ENCODE measurements at places on chromosomes 3 and 15. TPM values are rescaled to one million over a fixed set of nuclear protein-coding genes. Genes with fewer than 3 reads are reported as not detected.

Gene MCF2L2
- 0.21 TPM for polyA plus RNA-seq

- DNase-seq: no peak
Observed at GRCh38 chr15:100737214-100737613, 134.8 kb downstream of the ASB7 start.

Gene ALDH1A3
- polyA plus RNA-seq: 10.9 TPM

GRCh38 chr3:39639344-39640236 is 169.8 kb upstream of the MYRIP start:
- no peak for DNase-seq

- no peak for DNase-seq
Observed at GRCh38 chr15:99435113-99435695, 130.6 kb upstream of the MEF2A start.

GRCh38 chr3:177196456-177197040 is 734 bp downstream of the TBL1XR1 start:
- peak; percentile 59 for DNase-seq

- peak; percentile 87 for DNase-seq
Observed at GRCh38 chr3:33658991-33659848, 58.8 kb downstream of the CLASP2 start.

DNA sequence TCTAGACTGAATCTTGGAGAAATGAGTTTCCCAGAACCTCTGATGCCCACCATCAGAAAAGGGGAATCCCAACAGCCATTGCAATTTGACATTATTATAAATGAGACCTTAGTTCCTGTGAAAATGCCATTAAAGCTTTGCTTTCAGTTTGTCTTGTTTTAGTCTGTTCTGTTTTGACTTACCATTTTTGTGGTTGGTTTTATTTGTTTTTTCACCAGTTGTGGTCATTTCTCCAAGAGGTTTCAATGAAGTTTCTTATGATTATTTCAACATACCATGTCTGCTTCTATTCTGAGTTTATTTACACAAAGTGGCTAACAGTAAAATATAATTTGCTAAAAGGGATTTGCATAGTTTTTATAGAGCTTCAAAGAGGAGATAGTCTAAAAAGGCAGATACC is 175.0 kb upstream of the MCTP2 start:
- no peak for DNase-seq

GRCh38 chr3:56468184-56469106 is at the start of gene ERC2:
Gene ERC2 (minus strand): TSS chr3:56468467.
- peak; percentile 52 for DNase-seq

GRCh38 chr3:96852849-96853248 is 38.5 kb downstream of the EPHA6 start:
- DNase-seq: no peak

DNA sequence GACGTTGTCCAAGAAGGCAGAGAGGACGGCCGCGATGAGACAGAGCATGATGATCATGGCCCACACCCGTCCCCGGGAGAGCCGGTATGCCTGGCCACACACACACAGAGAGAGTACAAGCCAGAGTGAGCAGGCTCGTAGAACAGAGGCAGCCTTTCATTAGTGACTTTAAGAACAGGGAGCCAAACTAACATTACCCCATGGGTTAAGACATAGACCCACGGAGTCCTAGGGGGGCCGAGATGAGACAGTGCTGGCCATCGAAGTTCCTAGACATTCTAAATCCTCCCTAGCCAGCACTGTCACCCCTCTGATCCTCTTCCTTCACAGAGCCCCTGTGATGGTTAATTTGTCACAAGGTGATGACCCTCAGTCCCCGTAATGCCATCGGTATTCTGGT is 114.0 kb downstream of the OCA2 start:
- DNase-seq: no peak

Gene ANKRD63
- polyA plus RNA-seq: 0.40 TPM

Gene CHRNB4
- polyA plus RNA-seq: 0.30 TPM

Gene ACAP2
- 19.4 TPM for polyA plus RNA-seq

GRCh38 chr3:35067750-35068149 is 571.6 kb upstream of the ARPP21 start:
- no peak for DNase-seq

DNA sequence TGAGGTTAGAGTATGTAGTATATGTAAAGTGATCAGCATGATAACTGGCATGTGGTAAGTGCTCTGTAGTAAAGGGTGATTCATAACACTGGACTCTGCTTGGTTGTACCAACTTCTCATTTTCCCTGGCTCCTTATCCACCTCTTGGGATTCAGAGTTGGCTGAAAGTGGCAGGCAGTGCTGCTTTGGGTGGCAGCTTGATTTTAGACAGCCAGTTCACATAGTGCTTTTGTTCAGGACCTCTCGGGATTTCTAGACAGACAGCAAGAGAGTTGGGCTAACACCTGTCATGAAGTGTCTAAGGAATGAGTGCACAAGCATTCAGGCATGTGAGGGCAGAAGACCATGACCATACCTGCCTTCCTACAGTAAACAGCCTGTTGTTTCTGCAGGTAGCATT is 69.0 kb downstream of the RBM6 start:
- no peak for DNase-seq

- DNase-seq: no peak
Observed at GRCh38 chr3:125203731-125204130, 8.8 kb downstream of the SLC12A8 start.

Gene COL8A1
- 1.3 TPM for polyA plus RNA-seq

Gene LTF
- 3.7 TPM for polyA plus RNA-seq

Gene ITIH1
- 0.13 TPM for polyA plus RNA-seq

Gene ADAMTS9
- polyA plus RNA-seq: 66.9 TPM

Gene MUSTN1
- 203 TPM for polyA plus RNA-seq

DNA sequence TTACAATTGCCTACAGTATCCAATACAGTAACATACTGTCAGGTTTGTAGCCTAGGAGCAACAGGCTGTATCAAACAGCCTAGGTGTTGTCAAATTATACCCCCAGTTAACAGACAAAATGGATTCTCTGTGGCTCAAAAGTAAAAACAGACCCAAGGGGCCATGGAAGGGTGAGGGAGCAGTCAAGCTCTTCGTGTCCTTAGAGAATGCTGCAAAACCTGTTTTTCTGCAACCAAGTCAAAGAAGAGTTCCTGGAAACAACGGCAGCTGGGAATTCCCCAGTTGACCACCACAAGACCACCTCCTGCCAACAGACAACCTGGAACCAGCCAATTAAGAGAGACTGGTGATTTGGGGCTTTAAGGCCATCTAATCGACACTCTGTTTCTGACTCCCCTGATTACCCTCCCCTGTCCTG is 11.1 kb upstream of the THUMPD3 start:
- no peak for DNase-seq

GRCh38 chr15:91936182-91936775 is 82.8 kb downstream of the SLCO3A1 start:
- no peak for DNase-seq

Gene A4GNT
- not detected for polyA plus RNA-seq

Gene PAQR9
- not detected for polyA plus RNA-seq

GRCh38 chr3:45252826-45253225 is 26.7 kb upstream of the TMEM158 start:
- DNase-seq: no peak

Gene POLQ
- 2.6 TPM for polyA plus RNA-seq

DNA sequence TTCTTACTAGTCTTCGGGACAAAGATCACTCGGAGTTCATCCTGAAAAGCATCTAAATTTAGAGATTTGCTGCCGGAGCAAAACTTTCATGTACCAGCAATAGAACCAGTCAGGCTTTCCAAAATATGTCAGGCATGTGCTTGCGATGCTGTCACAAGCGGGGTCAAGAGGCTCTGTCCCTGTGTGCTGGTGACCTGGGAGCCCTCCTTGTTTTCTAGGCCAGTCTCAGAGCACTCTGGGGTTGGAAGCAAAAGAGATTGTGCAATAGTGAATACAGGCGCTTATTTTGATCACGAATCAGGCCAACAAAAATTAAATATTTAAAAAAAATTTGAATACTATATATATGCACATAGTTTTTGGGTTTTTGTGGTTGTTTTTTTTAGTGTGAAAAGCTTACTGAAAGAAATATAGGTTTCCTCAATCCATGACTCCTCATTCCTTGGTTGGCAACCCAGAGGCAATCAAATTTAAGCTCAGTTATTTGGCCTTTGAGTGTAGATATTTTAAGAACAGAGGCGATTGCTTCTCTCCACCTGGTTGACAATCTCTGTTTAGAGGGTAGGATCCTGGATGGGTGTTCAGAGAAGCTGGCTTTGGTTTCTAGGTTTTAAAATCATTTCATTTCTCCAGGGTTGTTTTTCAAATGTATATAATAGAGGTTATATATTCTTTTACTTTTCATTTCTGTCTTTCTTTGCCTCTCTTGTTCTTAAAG is 8.4 kb upstream of the KLHL24 start:
- no peak for DNase-seq

- DNase-seq: no peak
Observed at GRCh38 chr3:119632829-119633228, 27.6 kb downstream of the POPDC2 start.

Gene PLOD2
- polyA plus RNA-seq: 10.7 TPM

Gene LDHAL6B
- polyA plus RNA-seq: 0.12 TPM

Gene CHRM5
- 0.08 TPM for polyA plus RNA-seq

Gene ZNF592
- polyA plus RNA-seq: 26.1 TPM

Gene NDN
- polyA plus RNA-seq: 209 TPM

GRCh38 chr15:69324565-69324964 is 25.9 kb downstream of the PAQR5 start:
- no peak for DNase-seq

Gene GREM1
- polyA plus RNA-seq: 3.3 TPM

GRCh38 chr3:15405448-15406050 is 21.8 kb downstream of the METTL6 start:
- DNase-seq: no peak

GRCh38 chr3:159250961-159251360 is 449.1 kb downstream of the MFSD1 start:
- DNase-seq: no peak

DNA sequence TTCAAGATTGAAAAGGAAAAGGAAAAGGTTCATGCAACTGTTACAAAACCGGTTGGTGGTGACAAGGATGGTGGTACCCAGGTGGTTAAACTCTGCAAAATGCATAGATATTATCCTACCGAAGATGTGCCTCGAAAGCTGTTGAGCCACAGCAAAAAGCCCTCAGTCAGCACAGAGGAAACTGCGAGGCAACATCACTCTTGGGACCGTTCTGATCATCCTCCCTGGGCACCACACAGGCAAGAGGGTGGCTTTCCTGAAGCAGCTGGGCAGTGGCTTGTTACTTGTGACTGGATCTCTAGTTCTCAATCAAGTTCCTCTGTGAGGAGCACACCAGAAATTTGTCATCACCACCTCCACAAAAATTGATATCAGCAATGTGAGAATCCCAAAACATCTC is 86.9 kb downstream of the PLCH1 start:
- no peak for DNase-seq

DNA sequence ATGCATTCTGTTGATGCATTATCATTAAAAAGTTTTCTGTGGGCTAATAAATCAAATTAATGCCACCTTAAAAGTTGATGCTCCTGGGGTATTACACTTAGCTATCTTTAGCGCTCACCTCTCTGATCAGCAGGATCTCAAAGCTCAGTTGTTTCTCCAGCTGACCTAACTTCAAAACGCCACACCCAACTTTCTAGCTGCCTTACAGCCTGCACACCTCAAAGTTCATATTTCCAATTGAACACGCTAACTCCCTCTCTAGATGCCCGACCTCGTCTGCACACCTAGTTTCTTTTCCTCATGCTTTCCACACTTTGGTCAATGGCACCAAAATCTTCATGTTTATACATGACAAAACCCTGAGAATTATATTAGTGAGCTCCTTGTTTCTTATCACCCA is 98.2 kb upstream of the AGTR1 start:
- no peak for DNase-seq

Gene SLC15A2
- polyA plus RNA-seq: 61.8 TPM

DNA sequence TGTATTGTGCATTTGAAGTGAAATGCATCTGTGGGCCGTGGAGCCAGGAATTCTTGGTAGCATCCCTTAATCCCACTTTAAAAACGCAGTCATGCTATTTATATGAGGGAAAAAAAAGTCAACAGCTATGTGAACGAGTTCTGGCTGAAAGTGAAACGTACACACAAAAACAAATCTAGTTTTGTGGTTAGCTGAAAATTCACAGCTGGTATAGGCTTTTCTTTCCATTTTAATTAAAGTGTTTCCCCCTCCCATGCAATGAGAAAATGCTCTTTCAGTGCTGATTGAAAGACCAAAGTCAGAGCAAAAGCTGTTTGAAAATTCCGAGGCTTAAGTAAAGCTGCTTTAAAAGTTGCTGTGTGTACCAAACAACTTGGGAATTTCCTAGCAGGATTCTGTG is 297.4 kb downstream of the PLCL2 start:
- DNase-seq: no peak

GRCh38 chr3:61117045-61117898 is 134.0 kb downstream of the FHIT start:
- no peak for DNase-seq

Gene CTXND1
- 1.4 TPM for polyA plus RNA-seq

Gene TRAT1
- not detected for polyA plus RNA-seq

DNA sequence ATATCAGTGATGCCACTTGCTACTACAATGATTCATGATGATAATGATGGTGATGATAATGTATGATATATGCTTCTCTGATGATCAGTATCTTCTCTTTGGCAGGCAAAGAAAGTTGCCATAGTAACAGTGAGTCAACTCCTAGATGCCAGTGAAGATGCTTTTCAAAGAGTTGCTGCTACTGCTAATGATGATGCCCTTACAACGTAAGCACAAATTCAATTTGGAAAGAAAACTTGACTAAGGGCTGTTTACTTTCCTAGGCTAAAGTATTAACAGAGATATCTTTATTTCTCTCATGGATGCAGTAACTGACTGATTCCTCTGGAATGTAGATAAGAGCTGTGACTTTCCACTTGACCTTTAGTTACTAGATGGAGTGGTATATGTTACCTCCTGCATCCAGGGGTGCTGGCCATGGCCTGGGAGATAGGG is 27.8 kb downstream of the ADGRG7 start:
- DNase-seq: no peak

DNA sequence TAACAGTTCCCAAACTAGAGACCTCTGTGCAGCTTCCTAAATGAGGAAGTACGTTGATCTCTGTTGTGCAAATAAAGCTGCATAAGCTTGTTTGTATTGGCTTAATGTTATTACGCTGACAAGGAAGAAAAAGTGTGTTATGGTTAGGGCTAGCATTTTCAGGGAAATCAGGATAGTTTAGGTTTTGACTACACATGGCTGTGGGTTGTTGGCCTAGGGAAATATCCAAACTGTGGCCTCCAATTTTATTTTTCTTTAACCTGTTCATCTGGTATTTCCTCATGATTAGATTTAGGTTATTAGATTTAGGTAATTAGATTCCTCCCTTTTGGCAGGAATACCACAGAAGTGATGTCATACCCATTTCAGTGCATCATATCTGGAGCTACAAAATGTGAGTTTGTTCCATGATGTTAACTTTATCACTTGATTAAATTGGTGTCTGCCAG is 8.7 kb upstream of the MCCC1 start:
- no peak for DNase-seq

GRCh38 chr15:65914981-65915925 is 46.0 kb downstream of the RAB11A start:
- DNase-seq: no peak

All from hindlimb muscle (tissue), 1 donor.